Left lung (tissue), 14 donors: ENCODE measurements at places on chromosomes 5 and 9. TPM values are rescaled to one million over a fixed set of nuclear protein-coding genes. Genes with fewer than 3 reads are reported as not detected.

DNA sequence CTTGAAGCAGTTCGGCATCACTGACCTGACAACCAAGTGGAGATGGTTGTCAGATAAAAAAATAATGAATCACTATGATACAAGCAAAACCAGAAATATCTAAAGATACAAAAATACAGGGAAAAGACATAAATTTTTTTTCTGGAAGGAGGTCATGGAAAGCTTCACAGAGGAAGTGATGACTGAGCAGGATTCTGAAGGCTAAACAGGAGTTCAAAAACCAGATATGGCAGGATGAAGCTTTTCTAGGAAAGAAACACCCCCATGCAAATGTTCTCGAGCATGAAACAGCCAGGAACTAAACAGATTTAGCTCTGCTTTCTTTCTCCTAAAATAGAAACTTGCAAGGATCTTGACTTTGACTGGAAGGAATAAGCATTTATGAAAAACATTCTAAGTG lies 60.7 kb upstream of the IFNE start:
- H3K27me3 ChIP-seq, result no peaks in the 10 kb centered on the region
- H3K4me1 ChIP-seq, result no peaks in the 10 kb centered on the region
- no peak for DNase-seq
- H3K27ac ChIP-seq, result no peak overlapping the region
- H3K36me3 ChIP-seq, result no peaks in the 10 kb centered on the region
- H3K4me3 ChIP-seq, result no peak overlapping the region

GRCh38 chr9:6907772-6908381 lies 150.1 kb downstream of the KDM4C start:
- no peak overlapping the region for H3K27ac ChIP-seq
- no peak for DNase-seq
- H3K36me3 ChIP-seq, result no peaks in the 10 kb centered on the region

- H3K4me3 ChIP-seq, result no peak overlapping the region
- peaks cover 17% of the 10 kb centered on the region for H3K36me3 ChIP-seq
- no peaks in the 10 kb centered on the region for H3K27me3 ChIP-seq
- H3K27ac ChIP-seq, result no peak overlapping the region
- H3K4me1 ChIP-seq, result no peaks in the 10 kb centered on the region
- no peak for DNase-seq
Measured at GRCh38 chr9:85577353-85577952, 164.3 kb downstream of the AGTPBP1 start.

DNA sequence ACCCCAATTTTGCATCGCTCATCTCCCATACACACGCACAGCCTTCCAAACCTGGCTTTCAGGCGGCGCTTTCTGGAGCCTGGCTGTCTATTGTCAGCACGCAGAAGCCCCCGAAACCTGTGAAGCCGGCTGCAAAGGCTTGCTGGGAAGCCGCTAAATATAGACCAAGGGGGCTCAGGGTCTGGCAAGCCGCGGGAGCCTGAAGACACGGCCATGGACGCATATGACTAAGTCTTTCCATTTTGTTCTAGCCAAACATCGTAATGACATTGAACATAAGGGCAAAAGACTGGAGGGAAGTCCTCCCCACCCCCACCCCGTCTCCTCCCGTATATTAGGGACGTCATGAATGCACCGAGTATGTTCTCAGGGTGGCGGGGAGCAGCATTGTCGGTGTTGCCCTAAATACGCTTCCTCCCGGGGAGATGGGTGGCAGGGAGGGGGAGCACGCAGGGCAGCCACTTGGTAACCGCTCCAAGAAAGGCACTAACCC lies 1.1 kb downstream of the CTNND2 start:
- no peaks in the 10 kb centered on the region for H3K36me3 ChIP-seq
- no peak overlapping the region for H3K27ac ChIP-seq
- no peak overlapping the region for H3K4me3 ChIP-seq
- H3K4me1 ChIP-seq, result peaks cover 4% of the 10 kb centered on the region
- no peak for DNase-seq

- no peak overlapping the region for H3K4me3 ChIP-seq
- no peak for DNase-seq
- no peaks in the 10 kb centered on the region for H3K27me3 ChIP-seq
- H3K27ac ChIP-seq, result no peak overlapping the region
- H3K36me3 ChIP-seq, result no peaks in the 10 kb centered on the region
Measured at GRCh38 chr9:123925819-123926218, 4.1 kb downstream of the DENND1A start.

DNA sequence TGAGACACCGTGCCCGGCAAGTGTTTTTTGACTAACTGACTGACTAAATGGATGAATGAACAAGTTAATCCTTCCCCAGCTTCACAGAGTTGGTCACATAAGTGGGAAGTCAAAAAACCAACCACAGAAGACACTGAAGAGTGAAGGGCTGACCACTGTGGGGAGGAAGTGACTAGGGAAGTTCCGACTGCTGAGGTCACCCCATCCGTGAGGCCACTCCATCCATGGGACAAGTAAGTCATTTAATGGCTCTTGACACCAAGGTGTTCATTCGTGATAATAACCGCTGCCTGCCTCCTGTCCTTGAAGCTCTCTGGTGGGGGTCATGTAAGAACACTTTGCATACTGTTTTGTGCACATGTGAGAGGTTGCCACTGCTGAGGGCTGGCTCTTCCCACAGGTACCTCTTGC lies 22.2 kb upstream of the CXCL14 start:
- no peaks in the 10 kb centered on the region for H3K4me1 ChIP-seq
- no peaks in the 10 kb centered on the region for H3K36me3 ChIP-seq
- DNase-seq, result no peak
- H3K27me3 ChIP-seq, result no peaks in the 10 kb centered on the region

GRCh38 chr5:61308712-61309111 lies 23.3 kb upstream of the ZSWIM6 start:
- no peaks in the 10 kb centered on the region for H3K27me3 ChIP-seq
- H3K27ac ChIP-seq, result no peak overlapping the region
- no peak for DNase-seq
- H3K4me3 ChIP-seq, result no peak overlapping the region
- H3K4me1 ChIP-seq, result peaks cover 3% of the 10 kb centered on the region

FAT2 gene
- 0.11 TPM for polyA plus RNA-seq

PMPCA gene
- 59.5 TPM for polyA plus RNA-seq

DNA sequence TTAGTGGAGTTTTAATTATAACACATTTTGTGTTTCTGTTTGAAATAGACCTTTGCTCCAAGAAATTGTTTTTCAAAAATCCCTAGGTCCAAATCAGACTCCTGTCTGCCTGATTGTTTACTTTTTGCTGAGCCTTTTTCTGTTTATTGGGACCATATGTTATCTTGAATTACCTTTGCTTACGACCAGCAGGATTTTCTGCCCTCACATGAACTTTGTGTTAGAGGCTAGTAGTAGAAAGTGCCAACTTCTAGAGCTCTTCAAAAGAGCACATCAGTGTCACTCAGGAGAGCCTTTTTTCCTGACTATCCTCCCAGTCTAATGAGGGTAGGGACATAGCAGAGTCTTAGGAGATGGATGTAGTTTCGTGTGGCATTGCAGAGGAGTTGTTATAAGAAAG lies 10.2 kb downstream of the RECK start:
- no peak overlapping the region for H3K4me3 ChIP-seq
- H3K4me1 ChIP-seq, result peaks cover 2% of the 10 kb centered on the region
- no peak overlapping the region for H3K27ac ChIP-seq

DNA sequence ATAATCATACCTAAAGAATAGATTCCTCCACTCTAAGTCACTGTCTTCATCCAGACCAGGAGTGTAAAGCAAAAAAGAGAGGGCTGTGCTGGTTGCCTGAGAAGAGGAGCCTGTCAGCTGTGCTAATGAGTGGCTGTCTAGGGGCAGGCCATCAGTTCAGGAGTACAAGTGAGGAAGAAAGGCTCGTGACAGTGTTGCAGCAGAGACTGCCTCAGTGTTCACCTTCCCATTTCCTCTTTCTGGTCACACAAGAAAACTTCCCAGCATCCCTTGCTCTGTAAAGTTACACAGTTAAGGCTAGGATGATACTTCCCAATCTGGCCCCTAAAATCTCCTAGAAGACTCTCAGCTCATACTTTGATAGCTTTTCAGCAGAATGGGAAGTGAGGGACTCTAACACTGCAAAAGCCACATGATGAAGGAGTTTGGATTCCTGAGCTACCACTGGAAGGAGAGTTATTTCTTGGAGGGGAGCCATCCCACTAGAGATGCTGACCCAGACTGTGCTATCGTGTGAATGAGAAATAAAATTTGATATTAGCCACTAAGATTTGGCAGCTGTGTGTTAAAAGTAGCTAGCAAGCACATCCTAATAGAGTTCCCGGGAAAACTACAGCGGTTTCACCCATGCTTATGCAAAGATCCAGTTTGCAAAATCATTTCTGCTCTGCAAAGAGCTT lies 67.1 kb downstream of the ADAMTS12 start:
- no peak for DNase-seq
- H3K4me1 ChIP-seq, result no peaks in the 10 kb centered on the region
- H3K27me3 ChIP-seq, result no peaks in the 10 kb centered on the region

NACC2 gene
- polyA plus RNA-seq, result 3.6 TPM
